ENCODE measurements at places on chromosomes 5 and 9.

DNA sequence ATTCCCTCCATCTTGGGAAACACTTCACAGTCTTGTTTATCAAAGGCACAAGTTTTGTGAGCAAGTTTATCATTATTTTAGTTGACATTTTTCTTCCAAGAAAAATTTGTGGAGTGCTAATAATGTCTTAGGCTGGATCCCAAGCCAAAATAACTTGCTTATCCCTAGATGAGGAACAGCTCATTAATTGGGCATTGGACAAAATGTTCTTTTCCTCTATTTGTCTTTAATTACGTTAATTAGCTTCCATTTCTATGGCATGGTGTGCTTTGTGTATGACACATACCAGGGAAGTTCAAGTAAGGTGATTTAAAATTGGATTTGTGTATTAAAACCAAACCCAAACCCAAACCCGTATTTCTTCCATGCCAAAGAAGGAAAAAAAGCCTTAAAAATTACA lies 379.5 kb downstream of the SH3GL2 start:
- no peak overlapping the region for H3K27ac ChIP-seq
- H3K4me3 ChIP-seq: no peak overlapping the region
- H3K4me1 ChIP-seq: no peaks in the 10 kb centered on the region
- no peaks in the 10 kb centered on the region for H3K27me3 ChIP-seq
- H3K36me3 ChIP-seq: no peaks in the 10 kb centered on the region
- no peak for DNase-seq

GRCh38 chr9:126804696-126805553 lies at the start of gene ZBTB43:
Gene ZBTB43, plus strand, starts transcription at chr9:126805040. Its CDS starts 27,470 bp downstream, at chr9:126832510.
- peak within 1 kb of the TSS; percentile 93 for H3K4me3 ChIP-seq
- peaks cover 5% of the 10 kb centered on the region for H3K27me3 ChIP-seq
- H3K36me3 ChIP-seq: peaks cover 10% of the 10 kb centered on the region
- peaks cover 38% of the 10 kb centered on the region for H3K4me1 ChIP-seq
- peak within 1 kb of the TSS; percentile 95 for H3K27ac ChIP-seq

- H3K27me3 ChIP-seq: no peaks in the 10 kb centered on the region
- H3K4me3 ChIP-seq: no peak overlapping the region
- peaks cover 20% of the 10 kb centered on the region for H3K4me1 ChIP-seq
- H3K27ac ChIP-seq: no peak overlapping the region
These were observed 329.2 kb downstream of the TMEM167A start for GRCh38 chr5:82747986-82748385.

DNA sequence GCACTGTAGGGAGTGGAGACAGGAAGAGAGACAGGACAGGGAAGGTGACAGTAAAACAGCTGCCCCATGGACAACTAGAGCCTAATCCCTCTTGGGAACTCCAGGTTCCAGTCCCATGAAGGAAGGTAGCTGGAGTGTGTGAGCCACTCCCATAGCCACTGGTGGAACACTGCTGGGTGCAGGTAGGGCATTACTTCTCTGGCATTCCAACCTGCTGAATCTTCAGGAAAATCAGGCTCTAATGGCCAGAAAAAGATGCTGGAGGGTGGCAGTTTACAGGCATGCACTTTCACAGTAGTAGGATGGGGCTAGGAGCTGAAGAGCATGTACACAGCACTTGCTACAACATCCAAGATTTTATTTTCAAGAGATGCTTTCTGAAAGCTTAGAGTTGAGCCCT lies 259.4 kb downstream of the AUH start:
- H3K4me3 ChIP-seq: peak overlapping the region; percentile 32
- peaks cover 56% of the 10 kb centered on the region for H3K4me1 ChIP-seq
- no peak for DNase-seq
- H3K27me3 ChIP-seq: peaks cover 38% of the 10 kb centered on the region
- peak overlapping the region; percentile 68 for H3K27ac ChIP-seq
- peaks cover 22% of the 10 kb centered on the region for H3K36me3 ChIP-seq

DNA sequence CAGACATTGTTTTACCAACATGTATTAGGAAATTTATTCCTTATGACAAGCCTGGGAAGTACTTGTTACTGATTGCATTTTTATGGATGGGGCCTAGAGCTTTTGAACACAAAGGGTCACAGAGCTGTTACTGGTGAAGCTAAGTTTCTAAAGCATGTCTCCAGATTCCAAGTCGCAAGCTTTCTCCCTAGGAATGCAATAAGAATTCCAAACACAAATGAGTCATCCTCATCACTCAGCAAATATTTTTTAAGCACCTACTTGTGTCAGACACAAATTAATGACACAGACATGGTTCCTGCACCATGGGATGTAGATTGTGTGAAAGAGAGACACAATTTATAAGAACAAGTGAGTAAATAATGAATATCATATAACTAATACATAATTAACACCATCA lies 11.0 kb upstream of the SH3RF2 start:
- no peak overlapping the region for H3K4me3 ChIP-seq
- H3K4me1 ChIP-seq: no peaks in the 10 kb centered on the region
- no peak overlapping the region for H3K27ac ChIP-seq
- no peaks in the 10 kb centered on the region for H3K27me3 ChIP-seq
- DNase-seq: no peak

DNA sequence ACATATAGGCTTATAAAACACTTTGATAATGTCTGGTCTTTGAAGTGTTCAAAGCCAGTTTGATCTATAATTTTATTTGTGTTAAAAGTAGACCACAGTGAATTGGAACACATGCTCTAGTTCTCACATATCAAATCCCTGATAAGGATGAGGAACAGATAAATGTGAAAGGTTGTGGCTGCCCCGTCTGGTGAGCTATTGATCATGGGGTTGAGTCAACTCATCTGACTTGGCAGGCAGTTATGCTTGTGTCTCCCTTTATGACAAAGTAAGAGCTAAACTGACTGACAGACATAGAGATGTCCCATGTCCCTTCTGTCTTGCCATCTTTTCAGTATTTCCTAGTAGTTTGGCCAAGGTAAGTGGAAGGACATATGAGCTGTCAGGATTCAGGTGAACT lies 2.9 kb upstream of the ERMP1 start:
- H3K27ac ChIP-seq: no peak overlapping the region
- H3K4me1 ChIP-seq: peaks cover 51% of the 10 kb centered on the region
- H3K36me3 ChIP-seq: peaks cover 20% of the 10 kb centered on the region
- no peak overlapping the region for H3K4me3 ChIP-seq
- H3K27me3 ChIP-seq: peaks cover 9% of the 10 kb centered on the region
- no peak for DNase-seq

DNA sequence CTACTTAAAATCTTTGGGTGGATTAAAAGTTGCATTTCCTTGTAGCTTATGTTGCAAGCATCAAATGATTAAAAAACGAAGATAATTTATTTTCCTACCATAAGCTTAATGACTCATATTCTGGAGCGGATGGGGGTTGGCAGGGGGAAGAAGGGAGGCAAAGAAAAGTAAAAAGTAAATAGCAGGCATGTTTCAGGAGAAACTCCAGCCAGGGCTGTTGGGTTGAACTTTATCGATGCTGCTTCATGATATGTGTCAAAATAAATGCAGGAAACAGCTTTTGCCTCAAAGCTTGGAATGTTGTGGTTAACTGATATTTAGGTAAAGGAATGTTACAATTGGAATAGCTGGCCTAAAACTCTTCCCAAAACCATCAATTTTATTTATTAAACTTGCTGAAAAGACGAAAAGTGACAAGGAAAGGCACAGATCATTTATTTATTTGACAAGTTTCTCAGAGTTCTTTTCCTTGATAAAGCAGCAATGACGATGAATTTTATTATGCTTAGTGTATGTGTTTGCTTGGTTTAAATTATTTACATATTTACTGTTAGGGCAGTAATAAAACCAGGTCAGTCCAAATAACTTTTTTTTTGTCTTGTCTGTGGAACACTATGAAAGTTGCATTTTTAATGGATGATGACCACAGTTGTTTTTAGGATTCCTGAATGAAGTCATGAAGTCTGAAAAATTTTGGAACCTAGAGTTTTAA lies 177.9 kb downstream of the PCSK1 start:
- H3K4me3 ChIP-seq: no peak overlapping the region
- no peak overlapping the region for H3K27ac ChIP-seq
- no peaks in the 10 kb centered on the region for H3K36me3 ChIP-seq
- H3K4me1 ChIP-seq: no peaks in the 10 kb centered on the region
- no peaks in the 10 kb centered on the region for H3K27me3 ChIP-seq
- no peak for DNase-seq

DNA sequence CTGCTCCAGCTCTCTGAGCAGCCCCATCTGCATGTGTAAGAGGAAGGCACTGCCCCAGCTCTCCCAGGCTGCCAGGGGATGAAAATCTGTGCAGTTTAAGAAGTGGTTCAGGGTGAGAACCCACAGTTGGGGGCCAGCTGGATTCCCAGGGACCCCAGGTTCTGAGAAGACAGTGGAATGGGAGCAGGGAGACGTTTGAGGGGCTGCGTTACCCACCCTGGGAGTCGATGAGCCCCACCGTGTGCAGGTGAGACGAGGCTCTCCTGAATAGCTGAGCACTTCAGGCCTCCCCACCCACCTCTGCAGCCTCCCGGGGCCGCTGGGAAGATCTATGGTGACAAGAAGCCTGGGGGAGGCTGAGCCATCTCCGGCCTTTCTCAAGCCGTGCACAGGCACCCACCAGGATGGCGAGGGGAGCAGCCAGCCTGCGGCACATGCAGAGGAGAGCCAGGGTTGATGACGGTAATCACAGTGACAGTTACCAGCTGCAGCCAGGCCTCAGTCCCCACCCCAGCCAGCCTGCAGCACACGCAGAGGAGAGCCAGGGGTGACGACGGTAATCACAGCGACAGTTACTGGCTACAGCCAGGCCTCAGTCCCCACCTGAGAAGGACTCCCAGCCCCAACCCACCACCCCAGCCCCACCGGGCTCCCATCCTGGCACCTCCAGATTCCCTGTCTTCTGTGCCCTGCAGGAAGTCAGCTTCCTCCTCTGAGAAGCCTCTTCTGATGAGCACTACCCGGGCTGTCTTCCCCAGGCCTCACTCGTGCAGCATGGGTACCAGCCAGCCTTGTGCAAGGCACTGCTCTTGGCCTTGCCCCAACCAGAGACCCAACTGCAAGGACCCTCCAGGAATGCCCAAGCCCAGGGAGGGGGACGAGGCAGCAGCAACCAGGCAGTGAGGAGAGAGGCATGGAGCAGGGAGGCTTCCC lies 150.8 kb upstream of the PPP1R26 start:
- H3K27me3 ChIP-seq: no peaks in the 10 kb centered on the region
- H3K27ac ChIP-seq: no peak overlapping the region
- no peak overlapping the region for H3K4me3 ChIP-seq
- no peak for DNase-seq

GRCh38 chr5:163574472-163575440 lies 69.3 kb downstream of the MAT2B start:
- no peak overlapping the region for H3K4me3 ChIP-seq
- no peaks in the 10 kb centered on the region for H3K4me1 ChIP-seq
- DNase-seq: no peak
- H3K27me3 ChIP-seq: peaks cover 7% of the 10 kb centered on the region

- DNase-seq: no peak
- peaks cover 5% of the 10 kb centered on the region for H3K27me3 ChIP-seq
- H3K27ac ChIP-seq: no peak overlapping the region
- H3K36me3 ChIP-seq: no peaks in the 10 kb centered on the region
- H3K4me3 ChIP-seq: no peak overlapping the region
These were observed 29.5 kb upstream of the SPIN1 start for GRCh38 chr9:88358723-88359122.

GRCh38 chr9:38482918-38483592 lies 58.8 kb upstream of the IGFBPL1 start:
- no peak for DNase-seq
- H3K4me1 ChIP-seq: no peaks in the 10 kb centered on the region
- H3K36me3 ChIP-seq: no peaks in the 10 kb centered on the region

- H3K36me3 ChIP-seq: no peaks in the 10 kb centered on the region
- no peak for DNase-seq
- H3K4me1 ChIP-seq: no peaks in the 10 kb centered on the region
- H3K4me3 ChIP-seq: no peak overlapping the region
- peaks cover 4% of the 10 kb centered on the region for H3K27me3 ChIP-seq
These were observed 84.4 kb downstream of the DAPK1 start for GRCh38 chr9:87581949-87582637.

DNA sequence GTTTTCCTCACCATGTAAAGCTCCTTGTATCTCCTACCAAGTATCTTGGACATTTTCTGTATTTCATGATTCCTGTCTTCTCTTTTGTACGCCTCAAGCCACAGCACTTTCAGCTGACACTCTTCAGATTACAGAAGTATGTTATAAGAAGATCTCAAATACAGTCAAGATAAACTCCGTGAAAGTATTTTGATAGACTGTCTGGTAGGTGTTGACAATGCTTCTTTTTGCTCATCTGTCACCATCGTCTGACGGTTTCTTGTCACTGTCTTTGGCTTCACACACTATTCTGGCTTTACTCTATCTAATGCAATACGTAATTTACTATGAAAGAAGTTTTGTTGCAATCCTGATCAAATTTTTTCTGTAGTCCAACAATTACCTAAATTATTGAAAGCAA lies 294.5 kb upstream of the CDH12 start:
- DNase-seq: no peak
- H3K4me3 ChIP-seq: no peak overlapping the region
- no peaks in the 10 kb centered on the region for H3K36me3 ChIP-seq
- H3K27ac ChIP-seq: no peak overlapping the region

DNA sequence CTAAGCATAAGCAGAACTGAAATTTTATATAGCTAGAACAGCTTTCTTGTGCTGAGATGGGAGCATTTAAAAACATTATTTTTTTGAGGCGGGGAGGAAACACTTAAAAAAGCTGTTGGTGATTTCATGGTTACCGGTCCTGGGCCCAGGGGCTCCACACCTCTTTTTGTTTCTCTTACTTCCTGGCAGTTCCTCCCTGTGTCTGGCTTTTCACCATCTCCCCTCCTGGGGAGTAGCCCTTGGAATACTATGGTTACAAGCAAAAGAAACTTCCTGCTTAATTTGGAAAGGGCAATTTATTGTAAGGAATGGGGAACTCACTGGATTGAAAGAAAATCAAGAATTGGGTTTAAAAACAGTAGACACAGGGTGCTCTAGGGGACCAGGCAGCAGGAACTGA lies 105.1 kb downstream of the SLC24A2 start:
- no peaks in the 10 kb centered on the region for H3K27me3 ChIP-seq
- DNase-seq: no peak
- no peaks in the 10 kb centered on the region for H3K4me1 ChIP-seq

DNA sequence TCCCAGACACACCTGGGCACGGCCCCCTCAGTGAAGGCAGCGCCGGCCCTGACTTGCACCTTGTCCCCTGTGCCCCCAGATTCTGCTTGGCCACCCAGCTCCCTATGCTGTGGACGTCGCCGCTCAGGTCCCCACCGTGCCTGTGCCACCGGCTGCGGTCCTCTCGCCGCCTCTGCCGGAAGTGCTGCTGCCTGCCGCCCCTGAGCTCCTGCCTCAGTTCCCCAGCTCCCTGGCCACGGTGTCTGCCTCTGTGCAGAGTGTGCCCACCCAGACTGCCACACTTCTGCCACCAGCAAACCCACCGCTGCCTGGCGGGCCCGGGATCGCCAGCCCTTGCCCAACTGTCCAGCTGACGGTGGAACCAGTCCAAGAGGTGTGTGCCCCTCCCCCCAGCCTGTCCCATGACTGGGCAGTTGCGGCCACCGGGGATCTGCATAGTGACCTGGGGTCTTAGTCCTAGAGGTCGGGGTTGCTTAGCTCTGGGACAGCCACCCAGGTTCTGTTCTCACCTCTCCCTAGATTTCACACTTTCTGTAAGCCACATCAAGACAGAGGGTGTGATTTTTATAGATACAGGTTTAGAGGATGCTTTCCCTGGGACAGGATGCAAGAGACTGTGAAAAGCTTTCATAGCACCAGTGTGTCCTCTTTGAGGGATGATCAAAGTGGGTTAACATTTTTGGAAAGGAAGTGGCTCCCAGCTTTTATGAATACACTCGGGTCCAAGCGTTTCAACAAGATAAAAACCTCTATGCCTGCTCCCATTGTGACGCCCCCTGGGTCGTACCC lies 78.0 kb downstream of the WNK2 start:
- peaks cover 6% of the 10 kb centered on the region for H3K27me3 ChIP-seq
- H3K36me3 ChIP-seq: no peaks in the 10 kb centered on the region
- H3K4me1 ChIP-seq: no peaks in the 10 kb centered on the region
- DNase-seq: peak; percentile 18
- H3K4me3 ChIP-seq: no peak overlapping the region
- H3K27ac ChIP-seq: no peak overlapping the region

- no peak overlapping the region for H3K27ac ChIP-seq
- peaks cover 30% of the 10 kb centered on the region for H3K36me3 ChIP-seq
These were observed 57.9 kb downstream of the STX17 start for GRCh38 chr9:99964336-99964735.

Data from activated naive CD4-positive, alpha-beta T cell treated with anti-CD3 and anti-CD28 coated beads, Interleukin-2, amount 10 ng/mL, durations not matched to agents 7 days and 5 days (primary cell).